ENCODE measurements at places on chromosomes 2 and 18. TPM values are rescaled to one million over a fixed set of nuclear protein-coding genes. Genes with fewer than 3 reads are reported as not detected.

The KCNIP3 gene
- total RNA-seq, result not detected

The ADAM23 gene
- total RNA-seq, result 0.18 TPM

- no peak for DNase-seq
Observed at GRCh38 chr2:223943561-223944008, 1.6 kb downstream of the WDFY1 start.

DNA sequence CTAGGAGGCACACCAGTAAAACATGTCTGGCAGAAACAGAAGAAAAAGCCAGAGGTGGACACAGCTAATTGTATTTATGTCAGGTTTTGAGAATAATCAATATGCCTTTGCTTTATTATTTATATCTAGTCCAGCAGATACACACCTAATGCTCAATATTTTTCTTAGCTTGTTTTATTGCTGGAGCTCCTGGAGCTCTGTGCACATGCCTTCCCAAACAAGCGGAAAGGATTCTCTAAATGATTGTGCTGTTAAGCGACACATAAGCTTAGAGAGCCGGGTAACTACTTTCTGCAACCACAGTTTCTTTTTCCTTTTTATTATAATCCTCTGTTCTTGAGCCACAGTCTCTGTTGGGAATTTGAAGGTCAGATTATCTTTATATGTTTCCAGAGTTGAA, 177.3 kb upstream of the ST6GAL2 start:
- no peak for DNase-seq

- no peak for DNase-seq
Observed at GRCh38 chr2:163133602-163134001, 295.0 kb upstream of the KCNH7 start.

GRCh38 chr2:96085541-96086355, 30.6 kb downstream of the ADRA2B start:
- DNase-seq, result no peak

Measured in OCI-LY7 (cell line).